ENCODE measurements at places on chromosomes 1 and 21.

GRCh38 chr1:24704411-24705259 lies 40.6 kb upstream of the CLIC4 start:
- DNase-seq = no peak

DNA sequence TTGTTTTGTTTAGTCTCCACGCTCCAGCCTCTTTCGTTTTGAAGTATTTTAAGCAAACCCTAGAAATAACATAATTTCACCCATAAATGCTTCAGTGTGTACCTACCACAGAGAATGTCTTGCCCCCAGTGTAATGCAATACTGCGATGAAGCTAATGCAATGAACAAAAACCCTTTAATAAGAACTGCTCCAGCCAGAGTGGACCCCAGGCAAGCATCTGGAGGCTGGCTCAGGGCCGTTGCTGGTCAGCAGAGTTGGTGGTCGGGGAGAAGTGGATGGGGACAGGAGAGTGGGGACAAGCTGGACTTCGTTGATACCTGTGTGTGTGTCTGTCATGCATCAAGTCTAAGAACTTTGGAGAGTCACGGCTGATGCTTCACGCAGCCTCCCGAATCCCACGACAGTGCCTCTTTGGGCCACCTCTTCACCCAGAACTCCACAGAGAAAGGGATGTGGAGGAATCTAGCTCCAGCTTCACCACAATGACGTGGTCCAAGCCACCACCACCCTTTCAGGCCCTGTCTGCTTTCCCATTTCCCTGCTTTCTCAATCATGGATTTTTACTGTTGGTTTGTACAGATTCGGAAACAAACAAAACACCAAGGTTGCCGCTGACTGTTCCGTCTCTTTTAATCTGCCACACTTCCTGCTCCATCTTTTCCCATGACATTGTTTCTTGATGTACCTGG lies 108.6 kb upstream of the ERRFI1 start:
- DNase-seq = no peak

DNA sequence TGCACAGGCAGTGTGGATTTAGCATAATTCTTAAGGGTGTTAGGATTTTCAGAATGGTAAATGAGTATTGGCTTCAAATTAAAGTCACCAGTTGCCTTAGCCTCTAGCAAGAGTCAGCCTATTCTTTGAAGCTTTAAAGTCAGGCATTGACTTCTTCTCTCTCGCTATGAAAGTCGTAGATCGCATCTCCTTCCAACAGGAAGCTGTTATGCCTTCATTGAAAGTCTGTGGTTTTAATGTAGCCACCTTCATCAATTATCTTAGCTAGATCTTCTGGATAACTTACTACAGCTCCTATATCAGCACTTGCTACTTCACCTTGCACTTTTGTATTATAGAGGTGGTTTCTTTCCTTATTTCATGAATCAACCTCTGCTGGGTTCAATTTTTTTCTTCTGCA lies 320.2 kb downstream of the PTPRC start:
- DNase-seq = no peak

- no peak for DNase-seq
These were observed 28.3 kb downstream of the BACH1 start for GRCh38 chr21:29326914-29327554.

DNA sequence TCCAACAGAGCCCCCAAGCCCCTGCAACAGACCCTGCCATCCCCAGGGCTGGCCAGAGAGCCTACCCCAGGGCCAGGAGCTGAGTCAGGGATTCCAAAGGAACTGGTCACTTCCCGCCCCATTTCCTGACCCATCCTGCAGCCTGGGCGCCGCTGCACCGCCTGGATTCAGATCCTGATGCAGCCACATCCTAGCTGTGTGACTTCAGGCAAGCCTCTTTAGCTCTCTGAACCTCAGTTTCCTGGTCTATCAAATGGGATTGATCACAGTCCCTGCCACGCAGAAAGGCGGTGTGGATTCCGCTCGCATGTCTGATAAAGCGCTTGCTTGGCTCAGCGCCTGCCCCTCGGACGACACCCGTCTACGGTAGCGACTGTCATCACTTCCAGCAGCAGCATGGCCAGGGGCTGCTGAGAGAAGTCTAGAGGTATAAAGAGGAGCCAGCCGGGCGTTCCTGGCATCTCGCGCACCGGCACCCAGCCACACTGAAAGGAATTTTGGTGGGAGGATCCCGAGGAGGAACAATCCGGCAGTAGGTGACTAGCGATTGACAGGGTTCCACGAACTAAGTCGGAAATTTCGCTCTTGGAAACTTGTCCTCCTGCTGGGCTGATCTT lies 10.1 kb downstream of the EPHA2 start:
- DNase-seq = no peak

- DNase-seq = peak; percentile 66
These were observed 12.9 kb upstream of the FYB2 start for GRCh38 chr1:56831871-56832693.

- no peak for DNase-seq
These were observed 209.8 kb downstream of the TPR start for GRCh38 chr1:186165303-186165702.

DNA sequence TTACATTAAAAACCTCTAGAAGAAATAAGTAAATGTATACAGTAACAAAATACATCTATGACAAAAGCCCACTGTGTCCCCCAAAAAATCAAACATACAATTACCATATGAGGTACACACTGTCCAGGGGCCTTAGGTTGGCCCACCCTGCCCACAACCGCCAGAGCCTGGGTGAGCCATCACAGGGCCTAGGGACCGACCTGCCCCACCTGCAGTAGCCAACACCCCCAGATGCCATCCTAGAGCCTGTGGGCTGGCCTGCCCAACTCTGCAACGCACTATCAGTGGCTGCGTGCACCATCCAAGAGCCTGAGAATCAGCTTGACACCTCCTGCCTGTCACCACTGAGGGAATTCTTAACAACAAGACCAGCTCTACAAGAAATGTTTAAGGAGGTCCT lies 39.0 kb downstream of the FAF1 start:
- DNase-seq = no peak

GRCh38 chr1:95409276-95409675 lies 175.3 kb downstream of the RWDD3 start:
- DNase-seq = no peak

DNA sequence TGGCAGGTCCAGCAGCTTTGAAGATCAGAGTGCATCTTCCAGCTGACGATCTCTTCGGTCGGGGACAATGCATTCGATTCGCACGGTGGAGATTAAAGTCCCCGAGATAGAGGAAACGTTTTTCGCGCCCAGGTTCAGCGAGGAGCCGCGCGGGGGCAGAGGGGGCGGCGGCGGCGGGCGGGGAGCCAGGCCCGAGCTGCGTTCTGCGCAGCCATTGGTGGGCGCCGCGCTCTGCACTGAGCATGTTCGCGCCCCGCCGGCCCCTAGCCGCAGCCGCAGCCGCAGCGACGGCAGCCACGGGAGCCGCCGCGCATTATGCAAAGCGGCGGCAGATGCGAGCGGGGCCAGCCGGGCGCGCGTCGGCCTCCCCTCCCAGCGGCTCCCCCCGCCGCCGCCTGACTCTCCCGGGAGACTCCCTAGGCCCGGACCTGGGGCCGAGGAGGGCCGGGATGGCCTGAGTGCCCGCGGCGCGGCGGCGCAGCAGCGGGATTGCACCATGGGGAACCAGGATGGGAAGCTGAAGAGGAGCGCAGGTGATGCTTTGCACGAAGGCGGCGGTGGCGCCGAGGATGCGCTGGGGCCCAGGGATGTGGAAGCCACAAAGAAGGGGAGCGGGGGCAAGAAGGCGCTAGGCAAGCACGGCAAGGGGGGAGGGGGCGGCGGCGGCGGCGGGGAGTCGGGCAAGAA lies at the start of gene FMN2:
Gene FMN2, plus strand, starts transcription at position 270 of the 687 bp plus-strand sequence. Its CDS starts 227 bp downstream, at position 497.
- DNase-seq = peak; percentile 11

DNA sequence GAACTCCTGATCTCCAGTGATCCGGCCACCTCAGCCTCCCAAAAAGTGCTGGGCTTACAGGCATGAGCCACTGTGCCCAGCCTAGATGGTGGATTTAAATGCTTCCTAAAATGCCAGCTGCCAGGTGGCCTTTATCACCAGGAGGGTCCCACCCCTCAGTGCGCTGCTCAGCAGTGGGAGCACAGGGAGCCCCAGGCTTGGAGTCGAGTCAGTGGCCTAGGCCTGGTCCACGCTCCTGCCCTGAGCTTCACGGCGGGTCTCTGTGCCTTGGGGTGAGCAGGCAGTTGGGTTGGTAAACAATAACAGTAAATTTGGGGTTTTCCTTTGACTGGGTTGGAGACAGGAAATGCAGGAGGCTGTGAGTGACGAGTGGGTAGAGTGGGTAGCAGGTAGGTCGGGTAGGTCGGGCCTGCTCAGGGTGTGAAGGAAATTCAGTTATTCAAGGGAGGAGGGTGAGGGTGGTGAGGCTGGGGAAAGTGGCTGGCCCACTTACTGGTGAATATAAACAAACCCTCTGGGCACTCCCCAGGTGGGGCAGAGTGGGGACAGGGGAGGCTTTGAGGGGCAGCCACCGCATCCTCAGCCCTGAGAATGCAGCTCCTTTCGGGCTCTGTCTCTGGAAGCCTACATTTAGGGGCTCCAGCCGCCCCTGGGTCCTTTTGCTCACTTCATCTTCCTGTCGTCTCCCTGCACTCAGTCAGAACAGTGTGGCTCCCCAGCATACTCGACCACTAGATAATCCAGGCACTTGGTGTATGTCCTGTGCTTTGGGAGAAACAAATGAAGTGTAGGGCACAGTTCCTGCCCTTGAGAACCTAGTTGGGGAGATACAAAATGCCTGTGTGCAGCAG lies 33.5 kb upstream of the IL19 start:
- DNase-seq = peak; percentile 31

DNA sequence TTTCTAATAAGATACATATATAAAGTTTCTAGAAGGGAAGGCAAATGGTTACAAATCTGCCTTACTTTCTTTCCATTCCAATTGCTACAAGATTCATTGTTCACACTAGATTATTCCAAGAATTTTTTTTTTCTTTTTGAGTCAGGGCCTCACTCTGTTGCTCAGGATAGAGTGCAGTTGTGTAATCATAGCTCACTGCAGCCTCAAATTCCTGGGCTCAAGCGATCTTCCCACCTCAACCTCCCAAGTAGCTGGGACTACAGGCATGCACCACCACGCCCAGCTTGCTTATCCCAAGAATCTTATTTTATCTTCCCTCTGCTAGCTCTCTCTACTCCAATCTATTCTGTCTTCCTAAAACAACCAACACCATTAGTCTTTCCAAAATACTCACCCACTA lies 81.8 kb downstream of the KIAA0319L start:
- DNase-seq = no peak

- no peak for DNase-seq
These were observed 28.7 kb upstream of the DIP2A start for GRCh38 chr21:46429754-46430681.

- no peak for DNase-seq
These were observed 108.2 kb downstream of the CLEC20A start for GRCh38 chr1:178388418-178389145.

GRCh38 chr1:230143534-230143933 lies 76.5 kb downstream of the GALNT2 start:
- DNase-seq = no peak

DNA sequence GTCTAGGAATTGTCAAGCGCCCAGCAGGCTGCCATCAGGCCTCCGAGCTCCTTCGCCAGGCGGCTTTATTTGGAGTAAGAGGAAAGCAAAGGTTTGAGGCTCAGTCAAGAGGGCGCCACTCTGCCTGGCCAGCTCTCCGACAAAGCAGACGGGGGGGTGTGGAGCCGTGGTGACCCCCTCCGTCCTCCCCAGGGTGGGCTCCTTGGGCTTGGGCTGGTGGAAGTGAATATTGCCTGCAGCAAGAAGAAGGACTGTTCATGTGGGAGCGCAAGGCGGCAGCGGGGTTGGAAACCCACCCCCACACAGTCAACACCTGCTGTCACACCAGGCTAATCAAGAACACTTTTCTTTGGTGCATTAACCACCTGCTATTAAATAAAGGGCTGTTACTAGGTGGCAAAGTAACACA lies 14.6 kb downstream of the EPHX1 start:
- DNase-seq = no peak

DNA sequence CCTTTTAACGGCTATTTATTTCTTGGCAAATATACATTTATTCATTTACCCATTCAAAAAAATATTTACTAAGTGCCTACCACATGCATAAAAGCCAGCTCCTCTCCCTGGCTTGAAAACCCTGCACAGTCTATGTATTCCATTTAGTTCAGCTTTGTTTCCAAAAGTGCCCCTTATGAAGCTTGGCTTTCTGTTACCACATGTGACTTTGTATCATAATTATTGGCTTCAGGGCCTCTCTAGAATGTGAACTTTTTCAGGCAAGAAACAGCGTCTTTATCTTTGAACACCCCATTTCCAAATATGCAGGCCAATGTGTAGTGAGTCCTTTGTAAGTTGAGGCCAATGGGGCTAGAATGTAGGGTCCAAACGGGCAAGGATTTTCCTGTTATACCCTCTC lies 69.4 kb downstream of the CACHD1 start:
- DNase-seq = no peak

GRCh38 chr1:38265293-38266196 lies 219.0 kb upstream of the POU3F1 start:
- DNase-seq = no peak

DNA sequence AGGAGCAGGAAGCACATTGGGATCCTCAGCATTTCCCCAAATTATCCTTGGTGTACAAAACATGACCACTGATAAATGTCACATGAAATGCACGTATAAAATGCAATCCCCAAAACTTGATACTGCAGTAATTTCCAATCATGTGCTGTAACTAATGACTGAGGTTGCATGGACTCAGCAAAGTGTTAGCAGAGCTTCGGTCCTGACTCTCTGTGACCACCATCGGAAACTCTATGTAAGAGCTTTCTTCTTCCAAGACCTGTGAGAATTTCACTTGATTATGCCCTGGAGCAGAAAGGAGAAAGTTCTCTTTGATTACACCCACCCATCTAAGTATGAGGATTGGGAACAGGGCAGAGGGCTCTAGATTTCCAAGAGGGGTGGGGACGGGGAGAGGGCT lies 908 bp downstream of the CD53 start:
- DNase-seq = peak; percentile 18

- DNase-seq = peak; percentile 65
These were observed 25.7 kb downstream of the PRMT2 start for GRCh38 chr21:46661211-46661625.

GRCh38 chr1:201888282-201889089 lies at the start of gene SHISA4:
Gene SHISA4, plus strand, starts transcription at chr1:201888898. Its CDS starts 97 bp downstream, at chr1:201888995.
- DNase-seq = peak; percentile 16

- DNase-seq = no peak
These were observed 75.6 kb upstream of the CNTN2 start for GRCh38 chr1:204967451-204967850.

- no peak for DNase-seq
These were observed 51.4 kb upstream of the DIRAS3 start for GRCh38 chr1:68101829-68102228.

DNA sequence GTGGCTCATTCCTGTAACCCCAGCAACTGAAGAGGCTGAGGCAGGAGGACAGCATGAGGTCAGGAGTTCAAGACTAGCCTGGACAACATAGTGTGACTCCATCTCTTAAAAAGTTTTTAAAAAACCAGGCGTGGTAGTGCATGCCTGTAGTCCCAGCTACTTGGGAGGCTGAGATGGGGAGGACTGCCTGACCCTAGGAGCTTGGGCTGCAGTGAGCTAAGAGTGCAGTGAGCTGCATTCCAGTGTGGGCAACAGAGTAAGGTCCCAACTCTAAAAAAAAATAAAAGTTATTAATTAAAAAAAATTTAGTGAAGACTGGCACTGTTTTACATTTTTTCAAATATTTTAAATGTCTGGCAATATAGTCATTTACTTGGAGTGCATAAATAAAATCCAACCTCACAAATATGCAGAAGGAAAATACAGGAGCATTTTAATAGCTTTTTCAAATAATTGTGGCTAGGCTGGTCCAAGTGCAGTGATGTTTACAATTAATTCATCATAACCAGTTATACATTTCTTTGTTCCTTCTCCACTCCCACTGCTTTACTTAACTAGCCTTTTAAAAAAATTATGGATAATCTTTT lies 10.8 kb downstream of the ZBTB8OS start:
- no peak for DNase-seq

- DNase-seq = no peak
These were observed 6.0 kb upstream of the SLC27A3 start for GRCh38 chr1:153769221-153769620.
